ENCODE measurements at places on chromosomes 6 and 20. TPM values are rescaled to one million over a fixed set of nuclear protein-coding genes. Genes with fewer than 3 reads are reported as not detected.

Gene KATNA1
- 22.6 TPM for total RNA-seq

Gene SRXN1
- 11.6 TPM for total RNA-seq

Gene PPP1R3G
- 0.17 TPM for total RNA-seq

Gene SLC17A3
- total RNA-seq: 0.23 TPM

Gene ASIP
- not detected for total RNA-seq

Gene HCRTR2
- not detected for total RNA-seq

Gene SLC17A2
- not detected for total RNA-seq

Gene NCR2
- 0.82 TPM for total RNA-seq

Gene ADGB
- total RNA-seq: not detected

Gene VSTM2L
- total RNA-seq: not detected

Gene KIAA1586
- total RNA-seq: 15.1 TPM

Gene COL9A3
- 0.82 TPM for total RNA-seq

Gene MEP1A
- not detected for total RNA-seq

Gene DPPA5
- total RNA-seq: not detected

Gene MROH8
- 2.0 TPM for total RNA-seq

Gene SLC26A8
- total RNA-seq: not detected

Gene ALDH5A1
- 6.6 TPM for total RNA-seq

Gene CCM2L
- not detected for total RNA-seq

Gene SLC35D3
- total RNA-seq: not detected

Gene SIRPB1
- 9.6 TPM for total RNA-seq

Gene NFATC2
- 58.9 TPM for total RNA-seq

Gene SLC32A1
- total RNA-seq: not detected

Gene MUCL3
- not detected for total RNA-seq

Gene BAG2
- total RNA-seq: 7.6 TPM

All from activated naive CD8-positive, alpha-beta T cell treated with anti-CD3 and anti-CD28 coated beads, Interleukin-2, amount 10 ng/mL, durations not matched to agents 7 days and 5 days (primary cell).